AML-193 (cell line): ENCODE measurements at places on chromosomes 16 and 17.

- DNase-seq = no peak
Measured at GRCh38 chr17:46738544-46738943, 79.9 kb downstream of the WNT3 start.

- DNase-seq = no peak
Measured at GRCh38 chr17:73874008-73874720, 229.9 kb upstream of the SDK2 start.

- DNase-seq = no peak
Measured at GRCh38 chr16:21996923-21997696, 3.8 kb downstream of the PDZD9 start.

DNA sequence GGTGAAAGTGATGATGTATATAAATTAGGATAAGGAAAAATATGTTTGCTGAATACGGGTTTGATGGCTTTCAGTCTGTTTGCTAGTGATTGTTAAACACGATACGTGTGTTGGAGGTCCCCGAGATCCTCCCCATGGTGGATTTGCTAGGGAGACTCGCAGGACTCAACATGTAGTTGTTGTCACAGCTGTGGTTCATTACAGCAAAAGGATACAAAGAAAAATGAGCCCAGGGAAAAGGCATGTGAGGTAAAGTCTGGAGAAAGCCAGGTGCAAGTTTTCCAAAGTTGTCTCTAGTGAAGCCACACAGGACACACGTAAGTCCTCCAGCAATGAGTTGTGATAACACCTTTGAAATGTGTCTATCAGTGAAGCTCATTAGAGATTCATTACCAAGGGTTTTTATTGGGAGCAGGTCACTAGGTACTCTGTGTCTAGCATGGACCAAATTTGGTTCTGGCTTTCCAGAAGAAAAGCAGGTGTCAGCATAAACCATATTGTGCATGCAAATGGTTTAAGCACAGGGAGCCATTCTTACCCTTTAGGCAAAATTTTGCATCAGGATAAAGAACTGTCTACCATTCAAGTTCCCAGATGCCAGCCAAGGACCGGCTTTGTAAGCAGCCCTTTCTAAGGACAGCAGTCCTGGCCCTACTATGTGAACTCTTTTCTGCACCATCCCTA, 215.2 kb upstream of the WSCD1 start:
- DNase-seq = no peak

DNA sequence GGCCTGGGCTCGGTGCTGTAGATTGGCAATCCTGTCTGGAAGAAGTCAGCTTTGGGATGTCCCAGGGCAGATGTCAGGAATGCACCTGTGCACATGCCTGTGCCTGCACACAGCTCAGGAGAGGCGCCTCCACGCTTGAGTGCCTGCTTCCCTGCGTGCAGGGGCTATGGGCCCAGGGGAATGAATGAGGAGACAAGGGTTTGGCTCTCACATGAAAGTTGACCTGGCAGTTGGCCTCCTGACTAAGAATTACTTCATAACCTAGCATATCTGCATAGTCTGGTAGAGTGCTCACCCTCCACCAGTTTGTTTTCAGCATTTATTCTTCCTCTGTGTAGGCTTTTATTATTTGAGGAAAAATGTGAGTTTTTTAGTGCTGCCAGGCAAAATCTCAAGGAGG, 50.0 kb downstream of the PLD6 start:
- DNase-seq = no peak

DNA sequence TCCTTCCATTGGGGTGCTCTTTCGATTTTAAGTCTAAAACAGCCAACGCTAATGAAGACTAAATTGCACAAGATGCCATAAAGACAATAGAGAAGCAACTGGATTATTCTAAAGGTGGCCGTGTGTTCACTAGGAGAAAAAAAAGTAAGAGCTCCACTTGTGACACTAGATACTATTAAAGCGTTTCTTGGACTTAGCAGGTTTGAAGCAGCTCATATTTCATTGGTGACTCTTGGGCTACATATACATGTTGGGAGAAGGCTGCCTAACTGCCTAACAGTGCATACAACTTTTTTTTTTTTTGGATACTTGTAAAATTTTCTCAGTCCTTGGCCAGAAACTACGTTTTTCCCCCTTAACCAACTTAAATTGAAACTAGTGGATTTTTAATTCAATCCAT, 111.8 kb upstream of the NOG start:
- no peak for DNase-seq

DNA sequence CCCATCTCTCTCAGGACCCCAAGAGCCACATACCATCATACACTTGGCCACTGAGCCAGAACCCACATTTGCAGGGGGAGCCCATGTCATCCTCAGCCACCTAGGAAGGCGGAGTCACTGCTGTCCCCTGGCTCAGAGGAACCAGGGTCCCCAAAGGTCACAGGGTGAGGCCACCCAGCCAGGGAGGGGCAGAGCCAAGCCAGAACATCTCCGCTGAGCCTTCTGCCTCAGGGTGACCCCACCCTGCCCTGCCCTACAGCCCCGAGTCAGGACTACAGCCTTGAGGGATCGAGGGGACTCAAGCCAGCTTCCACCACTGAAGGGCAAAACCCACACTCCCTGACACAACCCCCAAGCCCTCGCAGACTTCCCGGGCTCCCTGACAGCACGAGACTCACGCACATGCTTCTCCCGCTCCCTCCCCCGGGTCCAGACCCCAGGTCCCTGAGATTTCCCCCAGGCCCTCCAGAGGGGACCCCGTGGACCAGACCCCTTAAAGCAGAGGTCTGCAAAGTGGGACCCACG, 17.4 kb downstream of the PIEZO1 start:
- DNase-seq = no peak

DNA sequence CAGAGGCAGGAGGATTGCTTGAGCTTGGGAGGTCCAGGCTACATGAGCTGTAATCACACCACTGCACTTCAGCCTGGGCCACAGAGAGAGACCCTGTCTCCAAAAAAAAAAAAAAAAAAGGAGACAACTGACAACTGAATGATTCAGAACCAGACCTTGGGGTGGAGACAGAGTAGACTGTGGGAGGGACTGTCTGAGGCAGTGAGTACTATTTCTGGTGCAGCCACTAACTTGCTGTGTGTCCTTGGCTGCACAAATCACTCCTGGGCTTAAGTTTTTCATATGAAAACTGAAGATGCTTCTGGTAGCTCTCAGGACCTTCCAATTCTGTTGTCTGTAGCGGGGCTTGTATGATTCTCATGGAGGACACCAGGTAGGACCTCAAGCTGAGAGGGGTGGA, 5.8 kb downstream of the ASB16 start:
- no peak for DNase-seq

DNA sequence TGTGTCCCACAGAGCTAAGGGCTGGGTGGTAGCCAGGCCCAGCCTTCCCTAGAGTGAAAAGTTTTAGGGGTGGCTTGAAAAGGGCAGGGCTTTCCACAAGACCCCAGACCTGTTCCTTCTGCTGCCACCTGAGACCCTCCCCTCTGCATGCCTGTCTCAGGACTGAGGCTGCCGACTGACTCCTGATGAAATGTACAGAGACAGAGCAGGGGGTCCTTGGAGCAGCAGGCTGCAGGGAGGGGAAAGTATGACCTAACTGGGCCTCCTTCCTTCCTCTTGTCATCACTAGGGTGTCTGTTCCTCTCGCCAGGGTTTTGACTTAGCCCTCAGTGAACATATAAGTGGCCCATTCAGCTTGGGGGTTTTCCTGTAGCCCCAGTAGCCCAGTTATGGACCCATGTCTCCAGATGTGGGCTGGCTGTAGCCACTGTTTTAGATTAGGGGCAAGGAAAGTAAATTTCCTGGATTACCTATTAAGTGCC, 14.9 kb upstream of the NFATC3 start:
- DNase-seq = peak; percentile 11

DNA sequence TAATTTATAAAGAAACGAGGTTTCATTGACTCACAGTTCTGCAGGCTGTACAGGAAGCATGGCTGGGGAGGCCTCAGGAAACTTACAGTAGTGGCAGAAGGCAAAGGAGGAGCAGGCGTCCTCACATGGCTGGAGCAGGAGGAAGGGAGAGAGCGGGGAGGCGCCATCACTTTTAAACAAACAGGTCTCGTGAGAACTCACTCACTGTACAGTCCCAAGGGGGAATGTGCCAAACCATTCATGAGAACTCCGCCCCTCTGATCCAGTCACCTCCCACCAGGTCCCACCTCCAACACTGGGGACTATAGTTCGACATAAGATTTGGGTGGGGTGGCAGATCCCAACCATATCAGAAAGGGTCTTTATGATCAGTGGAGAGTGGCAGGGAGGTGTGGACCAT, 392.4 kb upstream of the TNRC6C start:
- no peak for DNase-seq

DNA sequence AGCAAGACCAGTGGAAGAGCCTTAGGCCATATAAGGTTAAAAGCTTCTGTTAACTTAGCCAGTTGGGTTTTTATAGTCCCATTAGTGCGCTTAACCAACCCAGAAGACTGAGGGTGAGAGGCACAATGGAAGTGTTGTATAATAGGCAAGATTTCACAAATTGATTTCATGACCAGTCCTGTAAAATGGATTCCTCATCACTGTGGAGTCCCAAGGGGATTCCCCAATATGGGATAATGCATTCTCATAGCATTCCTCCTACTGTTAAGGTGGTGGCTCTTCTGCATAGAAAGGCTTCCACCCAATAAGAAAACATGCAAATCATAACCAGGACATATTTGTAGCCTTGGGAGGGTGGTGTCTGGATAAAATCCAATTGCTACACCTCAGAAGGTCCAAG, 22.1 kb upstream of the B4GALNT2 start:
- DNase-seq = no peak

DNA sequence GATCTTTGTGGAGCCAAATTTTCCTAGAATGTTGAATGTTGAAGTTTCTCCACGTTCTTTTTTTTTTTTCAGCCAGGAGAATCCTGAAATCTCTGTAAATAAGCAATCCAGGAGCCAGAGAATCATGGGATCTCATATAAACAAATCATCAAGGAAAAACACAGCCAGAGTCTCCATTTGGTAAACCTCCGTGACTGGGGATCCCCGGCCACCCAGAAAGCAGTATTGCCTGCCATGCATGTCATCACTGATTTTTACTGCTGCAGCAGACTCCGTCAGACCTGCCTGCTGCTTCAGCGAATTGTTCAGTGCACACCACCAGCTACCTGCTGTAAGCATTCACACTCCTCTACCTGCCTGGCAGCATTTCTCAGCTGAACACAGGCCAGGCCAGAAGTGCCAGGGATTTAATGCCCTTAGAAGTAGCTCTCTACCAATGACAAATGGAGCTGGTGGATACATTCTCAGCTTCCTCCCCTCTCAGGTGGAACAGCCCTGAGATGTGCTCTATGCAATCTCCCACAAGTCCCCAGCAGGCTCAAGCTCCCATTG, 158.6 kb downstream of the CYLD start:
- DNase-seq = no peak

DNA sequence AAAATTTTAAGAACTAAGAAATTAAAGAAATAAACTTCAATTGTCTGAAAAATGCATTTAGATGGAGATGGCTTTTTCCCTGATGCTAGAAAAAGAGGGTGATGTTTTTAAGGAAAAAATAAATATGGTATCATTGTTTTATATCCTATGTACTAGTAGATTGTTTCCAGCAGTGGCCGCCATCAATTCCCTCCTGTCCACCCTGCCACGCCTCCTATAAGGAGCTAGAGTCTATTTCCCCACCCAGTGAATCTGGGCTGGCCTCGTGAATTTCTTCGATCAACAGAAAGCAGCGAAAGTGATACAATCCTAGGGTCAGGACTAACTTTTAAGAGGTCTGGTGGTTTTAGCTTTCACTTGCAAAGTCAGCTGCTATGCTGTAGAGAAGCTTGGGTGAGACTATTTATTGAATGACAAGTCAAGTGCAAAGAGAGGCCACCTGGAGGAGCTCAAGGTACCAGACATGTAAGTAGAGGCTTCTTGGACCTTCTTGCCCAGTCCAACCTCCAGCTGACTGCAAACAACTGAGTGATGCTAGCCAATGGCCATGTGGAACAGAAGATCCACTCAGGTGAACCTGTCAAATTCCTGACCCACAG, 80.9 kb upstream of the MTMR4 start:
- no peak for DNase-seq

- DNase-seq = no peak
Measured at GRCh38 chr17:45042346-45043120, 8.9 kb downstream of the DCAKD start.

DNA sequence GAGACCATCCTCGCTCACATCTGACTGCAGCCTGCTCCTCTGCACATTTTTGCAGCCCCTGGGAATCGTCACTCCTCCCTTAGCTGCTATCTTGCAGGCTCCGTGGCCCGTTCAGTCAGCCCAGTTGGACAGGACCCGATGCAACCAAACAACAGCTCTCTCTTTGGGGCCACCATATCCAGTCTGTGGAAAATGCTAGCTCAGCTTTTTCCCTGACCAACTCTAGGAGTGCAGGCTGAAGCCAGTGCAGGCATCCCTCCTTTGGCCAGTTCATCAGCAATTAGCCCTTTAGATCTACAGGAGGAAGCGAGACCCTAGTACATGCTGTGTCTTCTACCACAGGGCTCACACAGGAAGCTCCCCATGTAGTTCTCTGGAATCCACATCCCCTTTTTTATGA, 182.1 kb downstream of the HS3ST3A1 start:
- no peak for DNase-seq

- DNase-seq = no peak
Measured at GRCh38 chr16:68749432-68749831, 12.3 kb downstream of the CDH1 start.

DNA sequence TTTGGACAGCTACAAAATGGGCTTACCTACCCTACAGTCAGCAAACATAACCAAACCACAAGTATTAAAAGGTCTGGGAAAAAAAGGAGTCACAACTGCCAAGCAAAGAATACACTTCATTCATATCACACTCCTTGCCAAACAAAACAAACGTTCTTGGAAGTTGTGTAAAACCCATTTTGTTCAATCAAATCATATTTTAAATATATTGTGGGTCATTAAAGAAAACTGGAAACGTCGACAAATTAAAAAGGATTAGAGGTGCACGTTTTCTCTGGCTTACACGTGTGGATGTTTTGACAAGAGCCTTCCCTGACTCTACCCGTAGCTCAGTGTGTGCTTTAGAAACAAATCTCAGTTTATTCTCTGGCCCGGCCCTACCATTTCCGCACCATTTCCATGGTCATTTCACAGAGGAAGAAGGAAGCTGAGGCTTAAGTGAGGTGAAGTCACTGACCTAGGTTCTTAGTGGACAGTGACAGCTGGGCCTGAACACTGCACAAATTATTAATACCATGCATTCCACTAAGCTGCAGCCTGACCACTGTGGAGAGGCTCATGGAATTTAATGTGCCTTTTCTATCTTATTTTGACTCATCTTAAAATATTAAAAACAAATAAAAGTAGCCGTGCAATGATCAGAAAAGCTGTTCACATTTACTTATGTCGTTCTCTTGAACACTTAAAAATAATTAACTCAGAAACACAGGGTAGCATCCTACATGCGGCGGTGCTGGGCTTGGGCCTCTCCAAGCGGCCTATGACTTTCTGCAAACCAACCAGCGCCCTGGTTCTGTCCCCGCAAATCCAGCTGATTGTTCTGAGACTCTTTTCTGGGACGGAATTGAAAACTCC, 968 bp downstream of the CEP112 start:
- no peak for DNase-seq

- peak; percentile 54 for DNase-seq
Measured at GRCh38 chr17:29412780-29413565, 22.8 kb downstream of the TAOK1 start.

- DNase-seq = no peak
Measured at GRCh38 chr17:15782866-15783265, 50.8 kb downstream of the TBC1D26 start.
